ENCODE measurements at places on chromosomes 7 and 10. TPM values are rescaled to one million over a fixed set of nuclear protein-coding genes. Genes with fewer than 3 reads are reported as not detected.

The CSGALNACT2 gene
- total RNA-seq, result 27.2 TPM

DNA sequence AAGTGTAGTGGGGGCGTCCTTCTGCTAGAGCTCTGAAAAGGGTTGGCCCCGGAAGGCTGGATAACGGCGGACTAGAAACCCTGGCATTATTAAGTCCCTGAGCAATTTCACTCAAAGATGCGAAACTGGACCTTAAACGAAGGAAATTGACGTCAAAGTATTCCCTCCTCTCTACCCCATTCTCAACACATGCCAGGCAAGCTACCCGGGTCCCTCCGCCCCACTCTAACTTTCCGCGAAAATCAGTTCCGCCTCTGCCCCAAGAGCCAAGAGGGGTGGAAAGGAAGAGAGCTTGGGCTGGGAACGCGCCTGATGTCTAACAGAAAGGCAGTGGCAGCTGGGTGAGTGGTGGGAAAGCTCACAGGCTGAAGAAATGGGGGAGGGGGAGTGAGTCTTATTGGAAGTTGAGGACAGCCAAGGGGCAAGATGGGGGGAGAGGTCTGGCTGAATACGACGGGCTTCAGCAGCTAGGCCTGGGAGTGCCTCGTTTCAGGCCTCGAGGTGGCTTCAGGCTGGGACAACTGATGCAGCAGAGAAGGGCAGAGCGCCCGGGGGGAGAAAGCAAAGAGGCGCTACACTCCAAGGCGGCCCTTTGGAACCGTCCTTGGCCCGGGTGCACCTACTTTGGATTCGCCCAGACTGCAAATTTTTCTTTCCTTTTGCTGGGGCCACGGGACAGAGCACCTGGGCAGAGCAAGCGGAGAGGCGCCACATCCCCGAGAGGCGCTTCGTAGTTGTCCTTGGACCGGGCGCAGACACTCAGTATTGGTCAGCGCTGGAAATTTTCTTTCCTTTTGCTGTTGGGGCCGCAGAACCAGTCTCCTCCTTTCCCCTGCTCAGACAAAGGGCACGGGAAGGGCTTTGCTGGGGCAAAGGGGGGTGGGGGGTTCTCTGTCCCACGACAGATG is 2.0 kb upstream of the FEZF1 start:
- no peak overlapping the region for H3K27ac ChIP-seq
- peaks cover 8% of the 10 kb centered on the region for H3K4me1 ChIP-seq
- no peak overlapping the region for H3K4me3 ChIP-seq

The ENTPD7 gene
- 4.7 TPM for total RNA-seq

The CUZD1 gene
- total RNA-seq, result 1.1 TPM

- H3K27me3 ChIP-seq, result no peaks in the 10 kb centered on the region
- H3K4me3 ChIP-seq, result no peak overlapping the region
- no peaks in the 10 kb centered on the region for H3K4me1 ChIP-seq
- no peaks in the 10 kb centered on the region for H3K36me3 ChIP-seq
Observed at GRCh38 chr7:150818971-150819370, 18.4 kb downstream of the TMEM176A start.

- no peak for DNase-seq
- no peaks in the 10 kb centered on the region for H3K36me3 ChIP-seq
- no peaks in the 10 kb centered on the region for H3K4me1 ChIP-seq
- no peak overlapping the region for H3K4me3 ChIP-seq
Observed at GRCh38 chr10:7027237-7027912, 383.5 kb downstream of the SFMBT2 start.

DNA sequence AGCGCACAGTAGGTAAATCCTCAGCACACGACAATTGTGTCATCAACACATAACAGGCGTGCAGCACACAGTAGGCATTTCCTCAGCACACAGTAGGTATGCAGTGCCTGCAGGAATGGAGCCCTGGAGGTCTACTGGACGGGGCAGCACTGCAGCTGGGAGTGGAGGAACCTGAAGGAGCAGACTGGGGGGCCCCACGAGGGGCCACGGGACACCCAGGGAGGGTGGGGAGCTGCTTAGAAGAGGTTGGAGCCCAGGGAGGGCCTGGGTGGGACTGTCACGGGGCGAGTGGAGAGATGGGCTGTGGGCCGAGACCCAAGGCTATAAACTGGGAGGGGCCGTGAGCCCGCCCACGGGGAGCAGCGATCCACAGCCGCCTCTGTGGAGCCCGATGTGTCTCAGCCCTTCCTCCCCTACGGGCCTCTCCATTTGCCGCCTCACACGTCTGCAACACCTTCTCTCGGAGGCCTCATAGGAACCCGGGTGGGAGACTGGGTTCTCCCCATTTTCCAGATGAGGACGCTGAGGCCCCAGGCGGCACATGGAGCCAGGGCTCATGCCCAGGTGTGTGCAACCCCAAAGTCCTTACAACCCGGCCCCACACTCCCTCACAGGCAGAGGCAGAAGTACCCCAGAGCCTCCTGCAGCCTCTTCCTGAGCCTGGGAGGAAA is 101.5 kb downstream of the MICALL2 start:
- no peak overlapping the region for H3K27ac ChIP-seq
- no peak overlapping the region for H3K4me3 ChIP-seq
- no peak for DNase-seq
- H3K36me3 ChIP-seq, result no peaks in the 10 kb centered on the region
- no peaks in the 10 kb centered on the region for H3K4me1 ChIP-seq

The MUC12 gene
- not detected for total RNA-seq

DNA sequence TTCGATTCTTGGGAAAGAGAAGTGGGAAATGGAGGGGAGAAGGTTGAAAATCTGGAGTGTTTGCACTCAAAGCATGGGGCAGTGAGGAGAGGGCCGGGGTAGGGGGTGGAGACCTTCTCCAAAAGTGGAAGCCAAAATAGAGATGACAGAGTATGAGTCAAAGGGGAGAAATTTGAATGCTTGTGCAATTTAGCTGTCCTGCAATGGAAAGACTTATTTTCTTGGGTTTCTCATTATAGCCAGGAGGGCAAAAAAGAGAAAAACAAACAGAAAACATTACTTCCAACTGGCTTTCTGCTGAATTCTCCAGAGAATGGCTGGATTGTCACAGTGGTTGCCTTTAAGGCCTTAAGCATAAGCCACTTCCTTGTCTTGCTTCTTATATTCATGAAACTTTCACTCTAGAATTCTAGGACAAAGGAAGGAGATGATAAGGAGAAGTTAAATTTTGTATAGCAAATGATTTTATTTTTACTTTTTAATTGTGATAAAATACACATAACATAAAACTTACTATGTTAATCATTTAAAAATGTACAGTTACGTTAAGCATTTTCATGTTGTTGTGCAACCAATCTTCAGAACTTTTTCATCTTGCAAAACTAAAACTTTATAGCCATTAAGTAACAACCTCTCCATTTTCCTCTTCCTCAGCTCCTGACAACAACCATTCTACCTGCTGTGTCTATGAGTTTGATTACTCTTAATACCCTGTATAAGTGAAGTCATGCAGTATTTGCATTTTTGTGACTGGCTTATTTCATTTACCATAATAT is 100.2 kb downstream of the GPR85 start:
- H3K36me3 ChIP-seq, result no peaks in the 10 kb centered on the region
- H3K27ac ChIP-seq, result no peak overlapping the region
- no peaks in the 10 kb centered on the region for H3K27me3 ChIP-seq
- no peak overlapping the region for H3K4me3 ChIP-seq

- no peaks in the 10 kb centered on the region for H3K4me1 ChIP-seq
- no peaks in the 10 kb centered on the region for H3K27me3 ChIP-seq
- no peak for DNase-seq
- H3K4me3 ChIP-seq, result no peak overlapping the region
- H3K36me3 ChIP-seq, result no peaks in the 10 kb centered on the region
Observed at GRCh38 chr7:22125436-22125835, 179.7 kb upstream of the CDCA7L start.

DNA sequence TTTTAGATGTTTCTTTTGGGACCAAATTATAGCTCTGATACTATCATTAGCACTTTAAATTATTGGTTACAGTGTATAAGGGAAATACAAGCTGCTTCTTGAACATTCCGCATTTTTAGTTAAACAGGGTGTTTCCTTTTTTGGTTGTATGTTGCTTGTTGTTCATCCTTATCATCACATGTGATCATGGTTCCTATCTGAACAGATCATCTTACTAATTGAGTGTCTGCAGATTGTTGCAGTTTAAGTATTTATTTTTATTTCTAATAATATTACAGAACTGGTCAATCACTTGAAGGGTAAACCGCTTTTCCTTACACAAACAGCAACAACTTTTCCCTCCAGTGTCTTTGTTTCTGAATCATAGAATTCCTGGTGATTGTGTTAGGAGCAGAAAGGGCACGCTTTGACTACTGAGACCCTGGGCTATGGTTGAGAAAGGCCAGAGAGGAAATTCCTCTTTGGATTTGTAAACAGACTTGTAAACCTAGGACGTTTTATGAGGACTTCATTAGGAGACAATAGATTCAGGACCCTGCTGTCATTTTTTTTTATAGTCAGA is 37.2 kb downstream of the CHN2 start:
- no peaks in the 10 kb centered on the region for H3K36me3 ChIP-seq
- no peaks in the 10 kb centered on the region for H3K4me1 ChIP-seq
- DNase-seq, result no peak
- no peak overlapping the region for H3K27ac ChIP-seq
- no peak overlapping the region for H3K4me3 ChIP-seq

DNA sequence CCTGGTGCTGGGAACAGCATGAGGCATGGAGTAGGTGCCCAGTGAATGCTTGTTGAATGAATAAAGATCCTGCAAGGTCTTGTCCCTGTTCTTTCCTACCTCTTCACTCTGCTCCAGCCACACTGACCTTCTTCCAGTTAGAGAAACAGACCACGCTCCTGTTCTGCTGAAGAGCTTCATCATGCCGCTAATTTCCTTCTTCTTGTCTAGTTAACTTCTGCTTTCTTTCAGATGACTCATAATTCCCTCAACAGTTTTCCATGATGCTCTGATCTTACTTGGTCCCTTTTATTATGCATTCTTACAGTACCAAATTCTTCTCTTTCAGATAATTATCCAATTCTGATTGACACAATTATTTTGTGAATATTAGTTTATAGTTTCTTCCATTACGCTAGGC is 59.5 kb upstream of the C1QL3 start:
- no peak for DNase-seq
- H3K27me3 ChIP-seq, result no peaks in the 10 kb centered on the region
- no peak overlapping the region for H3K4me3 ChIP-seq
- H3K4me1 ChIP-seq, result no peaks in the 10 kb centered on the region
- no peaks in the 10 kb centered on the region for H3K36me3 ChIP-seq

DNA sequence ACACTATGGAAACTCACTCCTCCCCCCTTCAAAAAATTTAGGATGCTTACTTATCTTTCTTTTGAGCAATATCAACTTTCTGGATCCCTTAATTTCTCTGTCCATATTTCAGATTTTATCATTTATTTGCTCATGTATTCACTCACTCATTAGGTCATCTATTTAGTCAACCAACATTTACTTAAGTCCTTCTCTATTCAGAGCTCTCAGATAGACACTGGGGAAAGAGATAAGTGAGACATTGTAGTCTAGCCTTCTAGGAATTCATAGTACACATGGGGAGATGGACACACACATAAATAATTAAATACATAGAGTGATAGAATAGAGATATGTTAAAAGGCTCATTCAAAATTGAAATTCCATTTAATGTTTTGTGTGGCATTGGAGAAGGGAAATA is 9.2 kb downstream of the CPN1 start:
- H3K36me3 ChIP-seq, result no peaks in the 10 kb centered on the region
- no peak for DNase-seq
- no peak overlapping the region for H3K27ac ChIP-seq
- no peaks in the 10 kb centered on the region for H3K27me3 ChIP-seq

The GLI3 gene
- 67.1 TPM for total RNA-seq

DNA sequence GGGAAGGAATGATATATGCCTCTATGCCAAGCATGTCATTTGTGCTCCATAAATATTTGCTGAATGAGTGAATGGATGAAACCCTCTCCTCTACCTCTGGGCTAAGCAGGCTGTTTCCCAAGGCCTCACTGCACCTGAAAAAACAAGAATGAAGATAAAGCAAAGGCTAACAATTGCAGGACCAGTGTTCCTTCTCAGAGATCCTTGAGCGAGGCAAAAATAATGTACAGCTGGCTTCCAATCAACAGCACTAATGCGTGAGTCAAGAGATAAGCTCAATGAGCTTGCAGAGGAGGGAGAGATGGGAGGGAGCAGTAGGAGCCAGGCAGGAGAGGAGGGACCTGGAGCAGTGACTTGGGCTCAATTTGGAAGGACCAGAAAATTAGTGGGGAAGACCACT is 144.5 kb upstream of the NFE2L3 start:
- DNase-seq, result no peak
- H3K27ac ChIP-seq, result no peak overlapping the region
- no peaks in the 10 kb centered on the region for H3K36me3 ChIP-seq
- no peaks in the 10 kb centered on the region for H3K27me3 ChIP-seq

GRCh38 chr10:9015447-9015846 is 961.0 kb downstream of the GATA3 start:
- no peak for DNase-seq
- H3K27ac ChIP-seq, result no peak overlapping the region
- H3K36me3 ChIP-seq, result no peaks in the 10 kb centered on the region
- no peaks in the 10 kb centered on the region for H3K4me1 ChIP-seq
- H3K27me3 ChIP-seq, result no peaks in the 10 kb centered on the region

The PRTFDC1 gene
- total RNA-seq, result 21.3 TPM

- H3K4me3 ChIP-seq, result no peak overlapping the region
- no peaks in the 10 kb centered on the region for H3K36me3 ChIP-seq
- H3K27me3 ChIP-seq, result no peaks in the 10 kb centered on the region
- no peak for DNase-seq
- no peaks in the 10 kb centered on the region for H3K4me1 ChIP-seq
- H3K27ac ChIP-seq, result no peak overlapping the region
Observed at GRCh38 chr10:92799568-92799967, 48.8 kb upstream of the EXOC6 start.

DNA sequence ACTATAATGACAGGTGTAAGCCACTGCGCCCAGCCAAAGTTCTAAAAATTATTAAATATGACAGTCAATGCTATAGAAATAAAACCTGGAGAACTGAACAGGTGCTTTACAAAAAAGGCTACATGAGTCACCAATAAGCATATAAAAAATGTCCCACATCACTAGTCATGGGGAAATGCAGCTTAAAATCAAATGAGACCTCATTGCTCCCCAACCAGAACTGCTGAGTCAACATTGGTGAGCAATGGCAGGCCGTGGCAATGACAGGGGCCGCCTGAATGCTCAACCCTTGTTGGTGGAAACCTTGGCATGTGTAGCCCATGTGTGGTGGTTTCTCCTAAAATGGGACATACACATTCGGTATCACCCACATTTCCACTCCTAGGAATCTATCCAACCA is 352.3 kb upstream of the KLF6 start:
- H3K27me3 ChIP-seq, result no peaks in the 10 kb centered on the region
- no peak overlapping the region for H3K27ac ChIP-seq
- DNase-seq, result no peak

GRCh38 chr7:4113976-4114375 is 568.1 kb upstream of the FOXK1 start:
- no peak overlapping the region for H3K27ac ChIP-seq
- no peak overlapping the region for H3K4me3 ChIP-seq
- no peaks in the 10 kb centered on the region for H3K4me1 ChIP-seq
- H3K27me3 ChIP-seq, result no peaks in the 10 kb centered on the region
- no peak for DNase-seq

DNA sequence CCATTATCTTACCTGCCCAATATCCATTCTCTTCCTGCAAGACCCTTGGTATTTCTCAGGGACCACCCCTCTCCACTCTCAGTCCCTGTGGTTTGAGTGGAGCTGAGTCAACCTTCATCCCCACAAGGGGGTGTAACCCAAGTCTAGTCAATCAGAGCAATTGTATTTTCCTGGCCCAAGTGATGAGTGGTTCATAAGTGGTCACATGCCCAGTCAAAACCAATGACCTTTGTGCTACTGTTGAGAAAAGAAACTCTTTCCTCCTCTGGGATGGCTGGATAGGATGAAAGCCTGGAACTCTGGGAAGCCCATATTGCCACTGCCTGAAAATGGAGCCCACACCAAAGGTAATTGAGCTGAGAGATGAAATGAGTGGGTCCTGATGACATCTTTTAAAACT is 93.6 kb downstream of the SNX10 start:
- no peaks in the 10 kb centered on the region for H3K27me3 ChIP-seq
- no peaks in the 10 kb centered on the region for H3K36me3 ChIP-seq
- H3K27ac ChIP-seq, result no peak overlapping the region
- no peak for DNase-seq

The SCRN1 gene
- 84.0 TPM for total RNA-seq
